ENCODE measurements at places on chromosomes 2 and 18.
A peak's percentile ranks its signal among the peaks of the same experiment; 100 is the strongest.

DNA sequence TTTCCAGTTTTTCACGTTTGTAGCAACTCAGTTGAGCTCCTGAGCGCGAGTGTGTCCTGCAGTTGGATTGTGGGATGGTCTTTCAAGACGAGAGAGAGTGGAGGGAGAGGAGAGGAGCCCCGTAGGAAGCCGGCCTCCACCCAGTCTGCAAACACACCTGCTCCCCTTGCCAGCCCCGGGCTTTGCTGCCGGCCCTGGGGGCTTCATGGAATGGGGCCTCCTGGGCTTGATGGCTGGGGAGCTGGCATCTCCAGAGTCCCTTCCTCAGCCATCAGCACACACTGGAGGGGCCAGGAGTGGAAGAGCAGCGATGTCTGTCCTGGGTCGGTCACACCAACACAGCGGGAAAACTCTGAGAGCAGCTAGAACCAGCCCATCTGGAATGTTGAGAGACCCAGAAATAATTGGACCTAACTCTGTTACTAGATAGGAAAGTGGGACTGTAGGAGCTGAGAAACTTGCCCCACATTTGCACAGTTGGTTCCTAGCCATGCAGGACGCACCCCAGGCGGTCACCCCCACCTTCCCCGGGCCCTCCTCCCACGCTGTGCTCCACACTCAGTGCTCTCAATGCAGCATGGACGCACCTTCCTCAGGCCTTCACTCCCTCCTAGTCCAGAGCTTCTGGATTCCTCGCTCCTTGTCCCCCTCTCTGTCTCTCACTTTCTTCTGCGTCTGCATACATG lies 69.6 kb downstream of the PTGR3 start:
- DNase-seq: no peak
- no peaks in the 10 kb centered on the region for H3K4me1 ChIP-seq
- H3K27me3 ChIP-seq: 0 out of 2 replicates have a peak, but pooled peaks cover 5% of the 10 kb centered on the region
- H3K4me3 ChIP-seq: no peak overlapping the region

DNA sequence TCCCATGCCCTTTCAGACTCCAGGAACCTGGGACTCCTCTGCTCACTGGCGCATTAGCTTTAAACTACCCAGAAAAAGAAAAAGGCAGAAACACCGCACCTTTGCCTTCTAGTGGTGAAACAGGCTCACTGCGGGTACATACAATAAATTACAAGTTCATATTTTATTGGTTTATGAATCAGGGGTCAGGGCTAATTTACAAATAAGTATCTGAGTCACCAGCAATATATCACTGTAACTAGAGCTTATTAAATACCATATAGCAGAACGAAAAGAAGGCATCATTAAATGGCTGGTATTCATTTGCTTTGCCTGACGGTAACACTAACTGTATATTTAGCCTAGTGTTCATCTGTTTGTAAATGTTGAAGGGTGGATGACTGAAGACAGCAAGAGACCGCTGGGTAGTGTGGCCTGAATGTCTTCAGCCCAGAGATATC lies 26.9 kb upstream of the DTNB start:
- no peaks in the 10 kb centered on the region for H3K4me1 ChIP-seq
- peaks cover 18% of the 10 kb centered on the region for H3K27me3 ChIP-seq
- peak; percentile 74 for DNase-seq
- H3K4me3 ChIP-seq: no peak overlapping the region

GRCh38 chr2:234203135-234203984 lies 152.9 kb downstream of the SPP2 start:
- peaks cover 18% of the 10 kb centered on the region for H3K4me1 ChIP-seq
- peak overlapping the region; percentile 46 for H3K4me3 ChIP-seq
- H3K36me3 ChIP-seq: no peaks in the 10 kb centered on the region
- peak overlapping the region; percentile 61 for H3K27ac ChIP-seq
- H3K27me3 ChIP-seq: peaks cover 40% of the 10 kb centered on the region

- no peak for DNase-seq
- H3K4me3 ChIP-seq: no peak overlapping the region
- H3K27me3 ChIP-seq: no peaks in the 10 kb centered on the region
- H3K4me1 ChIP-seq: no peaks in the 10 kb centered on the region
These were observed 376.3 kb upstream of the MYT1L start for GRCh38 chr2:2707206-2707991.

DNA sequence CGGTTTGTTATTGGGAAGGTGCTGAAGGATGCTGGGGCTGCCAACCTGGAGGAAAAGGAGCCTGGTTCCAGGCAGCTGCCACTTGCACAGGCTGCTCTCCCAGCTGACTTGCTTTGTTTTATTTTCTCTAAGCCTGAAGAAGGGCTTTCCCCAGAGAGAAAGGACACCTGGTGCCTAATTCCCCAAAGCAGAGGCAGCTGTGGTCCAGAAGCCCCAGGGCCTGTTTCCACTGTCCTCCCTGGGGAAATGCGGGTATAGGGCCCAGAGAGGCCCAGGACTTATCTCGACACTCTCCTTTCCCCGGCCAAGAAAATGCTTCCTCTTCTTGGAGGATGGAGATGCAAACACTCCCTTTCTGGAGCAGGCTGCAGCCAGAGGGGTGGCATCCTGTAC lies 30.1 kb downstream of the INO80C start:
- no peak for DNase-seq
- no peaks in the 10 kb centered on the region for H3K4me1 ChIP-seq
- no peak overlapping the region for H3K27ac ChIP-seq

GRCh38 chr2:57527685-57528084 lies 518.9 kb upstream of the VRK2 start:
- no peaks in the 10 kb centered on the region for H3K36me3 ChIP-seq
- no peak overlapping the region for H3K27ac ChIP-seq

DNA sequence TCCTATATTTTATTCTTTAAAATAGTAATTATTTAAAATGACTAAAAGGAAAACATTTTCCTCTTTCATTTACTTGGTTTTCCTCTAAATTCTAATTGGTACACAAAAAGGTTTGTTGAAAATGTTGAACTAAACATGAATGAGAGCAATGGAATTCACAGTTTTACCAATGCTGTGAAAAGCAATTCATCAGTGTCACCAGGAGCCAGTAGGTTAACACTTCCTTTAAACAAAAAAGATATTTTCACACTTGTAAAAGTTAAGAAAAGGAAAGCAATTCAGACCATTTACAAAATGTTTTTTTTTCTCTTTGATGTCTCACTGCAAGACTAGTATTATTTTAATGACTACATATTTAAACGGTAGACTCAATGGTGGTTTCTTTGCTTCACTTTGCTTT lies 341.6 kb downstream of the RIT2 start:
- no peak for DNase-seq
- H3K4me1 ChIP-seq: no peaks in the 10 kb centered on the region
- no peaks in the 10 kb centered on the region for H3K27me3 ChIP-seq
- H3K27ac ChIP-seq: no peak overlapping the region

- no peaks in the 10 kb centered on the region for H3K36me3 ChIP-seq
- H3K4me1 ChIP-seq: no peaks in the 10 kb centered on the region
- no peaks in the 10 kb centered on the region for H3K27me3 ChIP-seq
These were observed 11.2 kb downstream of the AOX1 start for GRCh38 chr2:200596774-200597570.
